ENCODE measurements at places on chromosomes 6 and 20.
A peak's percentile ranks its signal among the peaks of the same experiment; 100 is the strongest.

GRCh38 chr6:127366282-127367022, 23.0 kb upstream of the ECHDC1 start:
- no peak for DNase-seq

DNA sequence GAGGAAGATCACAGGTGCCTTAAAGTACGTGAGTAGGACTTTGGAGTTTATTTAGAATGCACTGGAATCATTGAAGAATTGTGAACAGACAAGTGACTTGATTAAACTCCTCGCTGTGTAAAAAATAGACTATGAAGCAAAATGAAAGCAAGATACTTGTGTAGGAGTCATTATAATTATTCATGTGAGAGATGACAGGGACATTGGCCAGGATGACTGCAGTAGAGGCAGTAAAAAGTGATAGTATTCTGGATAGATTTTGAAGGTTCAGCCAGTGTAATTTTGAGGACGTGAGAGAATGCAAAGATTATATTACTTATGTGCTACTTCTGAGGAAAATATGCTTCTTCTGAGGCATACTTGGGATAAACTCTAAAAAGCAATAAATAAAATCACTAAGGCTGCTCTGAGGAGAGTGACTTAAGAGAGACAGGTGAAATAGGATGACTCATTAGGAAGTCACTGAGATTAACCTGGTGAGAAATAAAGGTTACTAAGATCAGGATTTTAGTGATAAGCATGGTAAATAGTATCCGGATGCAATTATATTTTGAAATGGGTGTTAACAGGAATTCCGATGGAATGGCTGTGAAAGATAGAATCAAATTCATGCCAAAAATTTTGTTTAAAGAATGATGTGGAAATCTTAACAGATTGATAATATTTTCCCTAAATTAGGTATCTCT, 202.0 kb downstream of the CENPW start:
- no peak for DNase-seq

- DNase-seq = no peak
Observed at GRCh38 chr20:39069976-39070375, 107.8 kb downstream of the DHX35 start.

DNA sequence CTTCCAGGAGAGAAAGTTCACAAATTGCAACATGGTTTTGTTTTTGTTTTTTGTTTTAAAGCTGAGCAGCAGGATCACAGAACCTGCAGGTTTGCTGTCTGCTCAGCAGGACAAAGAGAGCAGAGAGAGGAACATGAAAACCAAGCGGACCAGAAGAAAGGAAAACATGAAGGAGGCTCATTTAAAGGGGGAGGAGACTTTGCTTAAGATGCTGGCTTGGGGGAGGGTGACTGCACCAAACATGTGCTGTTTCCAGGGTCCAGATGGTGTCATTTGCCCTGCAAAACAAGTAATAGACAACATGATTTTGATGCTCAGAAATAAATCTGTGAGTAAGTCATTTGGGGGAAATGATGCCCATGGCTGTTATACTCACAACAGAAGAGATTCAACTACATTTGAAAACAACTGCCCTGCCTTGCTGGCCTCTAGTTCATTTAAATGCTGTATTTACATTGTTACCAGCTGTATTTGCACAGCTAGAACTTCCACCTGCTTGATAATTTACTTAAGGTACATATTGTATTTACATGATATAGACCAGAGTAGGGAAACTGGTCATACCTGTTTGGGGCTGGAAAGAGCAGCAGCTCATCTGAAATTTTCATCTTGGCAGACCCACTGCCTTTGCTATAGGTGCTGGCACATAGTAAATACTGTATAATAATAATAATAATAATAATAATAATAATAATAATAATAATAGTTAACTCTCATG, 32.2 kb upstream of the CHD6 start:
- no peak for DNase-seq

DNA sequence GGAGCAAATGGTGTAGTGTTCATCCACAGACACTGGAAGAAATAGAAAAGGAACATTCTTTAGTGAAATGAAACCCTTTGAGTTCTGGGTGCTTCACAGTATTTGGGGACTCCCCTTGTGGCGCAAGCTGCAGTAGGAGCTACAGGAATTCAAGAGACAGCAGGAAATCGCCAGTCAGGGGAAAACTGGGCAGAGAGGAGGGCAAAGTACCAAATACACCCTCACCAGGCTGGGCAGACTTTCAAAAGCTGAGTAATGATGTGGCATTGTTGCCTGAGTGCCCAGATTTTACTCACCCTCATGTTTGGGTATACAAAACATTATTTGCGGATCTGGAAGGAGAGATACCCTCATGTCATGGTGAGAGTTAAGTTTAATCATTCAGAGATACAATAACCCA, 97.9 kb downstream of the SOD2 start:
- peak; percentile 33 for DNase-seq
